ENCODE measurements at places on chromosomes 7 and 10. TPM values are rescaled to one million over a fixed set of nuclear protein-coding genes. Genes with fewer than 3 reads are reported as not detected.

Gene UBE2H
- 40.9 TPM for total RNA-seq

Gene KIF5B
- 57.9 TPM for total RNA-seq

Gene HGF
- not detected for total RNA-seq

Gene PAX4
- total RNA-seq: not detected

Gene HYCC1
- total RNA-seq: 70.8 TPM

Gene LFNG
- total RNA-seq: 99.9 TPM

Gene INSYN2A
- not detected for total RNA-seq
